ENCODE measurements at places on chromosomes 4 and X.

DNA sequence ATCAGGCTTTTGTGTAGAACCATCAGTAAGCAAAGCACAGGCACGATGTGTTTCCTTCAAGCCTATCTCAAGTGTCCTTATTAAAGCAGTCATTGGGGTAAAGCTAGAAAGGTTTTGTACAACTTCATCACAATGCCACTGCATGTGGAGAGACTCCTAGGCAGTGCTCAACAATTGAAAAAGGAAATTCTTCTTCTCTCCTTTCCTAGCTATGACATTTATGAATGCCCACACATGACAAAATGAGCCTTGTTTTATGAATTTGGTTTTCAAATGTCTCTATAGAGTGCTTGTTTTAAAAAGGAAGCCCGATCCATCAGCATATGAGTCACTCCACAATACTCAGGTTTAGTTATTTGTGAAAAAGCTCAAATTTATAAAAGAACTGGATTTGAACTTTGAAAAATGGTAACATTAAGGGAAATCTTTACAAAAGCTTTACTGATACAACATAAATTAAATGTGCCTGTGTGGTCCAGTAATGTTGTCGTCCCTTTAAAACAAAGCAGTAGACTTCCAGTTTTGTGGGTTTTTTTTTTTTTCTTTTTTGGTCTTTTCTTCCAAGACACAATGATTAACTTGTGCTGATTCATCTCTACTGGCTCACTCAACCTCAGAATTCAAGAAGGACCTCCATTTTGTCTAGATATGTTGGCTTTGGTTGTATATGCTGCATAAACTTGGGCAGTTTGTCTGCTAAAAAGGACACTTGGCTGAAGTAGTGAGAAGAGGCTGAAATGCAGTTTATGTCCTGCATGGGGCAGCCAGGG, 273.8 kb downstream of the GASK1B start:
- no peak for DNase-seq

DNA sequence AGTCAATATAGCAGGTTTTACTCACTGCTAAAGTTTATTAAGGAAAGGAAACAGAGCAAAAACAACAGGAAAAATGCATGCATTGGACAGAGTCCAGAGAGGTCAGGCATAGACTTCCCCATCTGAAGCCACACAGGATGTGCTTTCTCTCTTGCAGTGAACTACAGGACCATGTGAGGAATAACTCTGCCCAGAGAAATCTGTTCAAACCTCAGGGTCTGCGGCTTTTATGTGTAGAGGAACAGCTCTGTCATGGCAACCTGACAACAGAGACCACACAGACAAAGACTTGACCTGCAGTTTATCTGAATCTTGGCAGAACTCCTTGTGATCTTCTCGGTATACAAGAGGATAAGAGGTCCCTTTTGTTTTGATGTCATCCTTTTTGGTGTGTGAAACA, 46.3 kb upstream of the LONRF3 start:
- no peak for DNase-seq

GRCh38 chrX:69137371-69138117, 27.7 kb downstream of the PJA1 start:
- no peak for DNase-seq

- DNase-seq: no peak
Measured at GRCh38 chrX:119990556-119991004, 47.0 kb upstream of the NKAP start.

GRCh38 chr4:132662456-132662855, 486.6 kb upstream of the PCDH10 start:
- no peak for DNase-seq

GRCh38 chr4:1259966-1260365, 11.0 kb upstream of the CTBP1 start:
- DNase-seq: no peak

DNA sequence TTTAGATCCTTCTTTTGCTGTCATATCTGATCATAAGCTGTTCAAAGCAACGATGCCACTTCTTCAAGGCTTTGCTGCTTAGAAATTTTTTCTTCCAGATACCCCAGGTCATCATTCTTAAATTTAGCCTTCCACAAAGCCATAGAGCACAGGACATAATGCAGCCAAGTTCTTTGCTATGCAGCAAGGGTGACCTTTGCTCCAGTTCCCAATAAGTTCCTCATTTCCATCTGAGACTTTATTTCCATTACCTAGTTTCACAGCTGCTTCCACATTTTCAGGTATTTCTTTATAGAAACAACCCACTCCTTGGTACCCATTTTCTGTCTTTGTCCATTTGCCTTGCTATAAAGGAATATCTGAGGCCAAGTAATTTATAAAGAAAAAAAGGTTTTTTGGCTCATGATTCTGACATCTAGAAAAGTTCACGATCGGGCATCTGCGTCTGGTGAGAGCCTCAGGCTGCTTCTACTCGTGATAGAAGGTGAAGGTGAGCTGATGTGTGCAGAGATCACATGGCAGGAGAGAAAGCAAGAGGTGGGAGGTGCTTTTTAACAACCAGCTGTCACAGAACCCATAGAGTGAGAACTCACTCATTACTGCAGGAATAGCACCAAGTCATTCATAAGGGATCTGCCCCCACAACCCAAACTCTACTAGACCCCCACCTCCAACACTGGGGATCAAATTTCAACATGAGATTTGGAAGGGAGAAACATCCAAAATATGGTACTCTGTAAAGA, 11.8 kb upstream of the TASL start:
- no peak for DNase-seq

DNA sequence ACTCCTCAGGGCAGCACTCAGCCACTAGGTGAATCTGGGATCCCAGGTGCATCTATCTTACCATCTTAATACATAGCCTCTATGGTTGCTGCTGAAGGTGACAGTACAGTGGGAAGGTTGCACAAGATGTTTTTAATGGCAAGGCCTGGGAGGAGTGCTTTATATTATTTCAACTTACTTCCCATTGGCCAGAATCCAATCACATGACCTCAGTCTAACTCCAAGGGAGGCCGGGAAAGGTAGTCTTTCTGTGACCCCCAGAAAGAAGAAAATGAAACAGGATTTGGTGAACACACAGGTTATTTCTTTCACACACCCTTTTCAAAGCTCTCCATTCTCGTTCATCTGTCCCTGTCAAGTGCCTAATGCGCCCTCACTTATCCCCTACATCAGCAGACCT, 189.1 kb upstream of the ATP6AP2 start:
- DNase-seq: no peak

- DNase-seq: no peak
Measured at GRCh38 chrX:140180585-140180984, 215.3 kb upstream of the CXorf66 start.

- DNase-seq: no peak
Measured at GRCh38 chrX:10120828-10121227, 35.9 kb upstream of the CLCN4 start.

DNA sequence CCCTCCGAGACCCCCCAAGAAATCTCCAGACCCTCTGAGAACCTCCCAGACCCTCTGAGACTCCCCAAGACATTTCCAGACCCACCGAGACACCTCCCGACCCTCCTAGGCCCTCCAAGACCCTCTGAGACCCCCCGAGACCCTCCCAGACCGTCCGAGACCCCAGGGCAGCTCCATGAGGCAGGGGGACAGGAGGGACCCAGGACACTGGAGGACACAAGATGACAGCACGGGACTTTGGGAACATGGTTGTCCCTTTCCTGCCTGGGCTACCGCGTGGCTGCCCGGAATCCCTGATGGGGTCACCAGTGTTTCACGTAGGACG, 10.3 kb downstream of the CTBP1 start:
- no peak for DNase-seq

- no peak for DNase-seq
Measured at GRCh38 chr4:38157592-38157991, 197.4 kb downstream of the PTTG2 start.

GRCh38 chr4:15400226-15400625, 27.6 kb upstream of the C1QTNF7 start:
- DNase-seq: no peak

GRCh38 chrX:67718926-67719325, 175.1 kb downstream of the AR start:
- no peak for DNase-seq

DNA sequence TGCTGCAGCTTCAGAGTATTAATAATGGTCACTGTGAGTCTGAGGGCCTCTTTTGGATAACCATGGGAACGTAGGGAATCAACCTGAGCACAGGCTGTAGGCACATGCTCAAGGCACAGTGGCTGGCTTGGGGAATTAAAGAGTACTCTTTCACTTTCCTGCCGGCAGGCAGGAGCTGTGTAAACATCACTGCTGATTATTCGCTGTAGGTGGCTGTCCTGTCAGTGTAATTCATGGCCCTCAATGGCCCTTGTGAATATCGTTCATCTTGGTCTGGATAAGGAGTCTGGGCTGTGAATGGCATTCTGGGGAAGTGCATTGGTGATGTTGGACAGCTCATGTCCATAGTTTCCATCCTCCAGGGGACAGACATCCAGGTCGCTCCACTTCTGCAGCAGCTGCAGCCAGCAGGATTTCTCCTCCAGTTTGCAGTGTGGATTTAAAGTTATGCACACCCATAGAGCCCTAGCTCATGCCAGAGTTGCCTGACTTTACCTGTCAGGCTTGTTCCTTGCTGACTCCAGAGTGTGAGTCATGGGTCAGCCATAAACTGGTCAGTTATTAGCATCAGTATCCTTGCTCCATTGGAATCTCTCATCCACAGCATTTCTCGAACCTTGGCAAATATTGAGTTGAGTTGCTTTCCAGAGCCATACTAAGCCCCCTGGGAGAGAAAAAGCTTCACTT, 43.0 kb downstream of the C4orf33 start:
- DNase-seq: no peak

- no peak for DNase-seq
Measured at GRCh38 chr4:24470666-24471485, 113.5 kb downstream of the DHX15 start.

All from iPS DF 6.9 (cell line).